Astrocyte (in vitro differentiated cells and primary cell): ENCODE measurements at places on chromosomes 11 and 22. TPM values are rescaled to one million over a fixed set of nuclear protein-coding genes. Genes with fewer than 3 reads are reported as not detected.

The MOGAT2 gene
- not detected in 2 replicates for total RNA-seq

The PTDSS2 gene
- 40.3 and 47.3 TPM in 2 replicates for total RNA-seq

The LRRC74B gene
- total RNA-seq = 0.19 TPM in 1 of 2 replicates, not detected in the other

The ROM1 gene
- total RNA-seq = 0.79 and 1.3 TPM in 2 replicates

The NAALAD2 gene
- 1.8 and 3.1 TPM in 2 replicates for total RNA-seq

The GLYATL1 gene
- 0.41 TPM in 1 of 2 replicates, not detected in the other for total RNA-seq

The NAP1L4 gene
- 129 and 153 TPM in 2 replicates for total RNA-seq

The NPAS4 gene
- 0.20 and 0.50 TPM in 2 replicates for total RNA-seq

The OR10D3 gene
- total RNA-seq = not detected in 2 replicates

The OR4A16 gene
- total RNA-seq = not detected in 2 replicates

The SCGB1A1 gene
- not detected in 2 replicates for total RNA-seq

The GRK3 gene
- total RNA-seq = 7.2 TPM in 2 replicates

The SLC22A9 gene
- not detected in 2 replicates for total RNA-seq

The MAFF gene
- 12.0 and 18.2 TPM in 2 replicates for total RNA-seq

The BACE1-AS gene
- 6.7 and 6.8 TPM in 2 replicates for total RNA-seq

The DBX1 gene
- not detected in 2 replicates for total RNA-seq

The TBX10 gene
- not detected in 2 replicates for total RNA-seq

The FXYD2 gene
- not detected in 2 replicates for total RNA-seq

The DGCR8 gene
- total RNA-seq = 28.1 and 29.0 TPM in 2 replicates

The ZNF215 gene
- total RNA-seq = 2.1 and 2.9 TPM in 2 replicates

The C11orf21 gene
- not detected in 2 replicates for total RNA-seq

The LRRC32 gene
- 24.4 and 43.7 TPM in 2 replicates for total RNA-seq

The SLC22A8 gene
- total RNA-seq = not detected in 2 replicates

The XKR3 gene
- total RNA-seq = not detected in 2 replicates

The SLC22A12 gene
- not detected in 2 replicates for total RNA-seq

The TIMP3 gene
- total RNA-seq = 145 and 158 TPM in 2 replicates

The RBFOX2 gene
- total RNA-seq = 169 and 177 TPM in 2 replicates

The MAPK8IP2 gene
- 4.7 and 5.9 TPM in 2 replicates for total RNA-seq

The ZNF70 gene
- 8.8 and 10.3 TPM in 2 replicates for total RNA-seq

The TMEM41B gene
- total RNA-seq = 43.6 and 43.8 TPM in 2 replicates

The APOA1 gene
- total RNA-seq = 3.9 and 6.0 TPM in 2 replicates

The PLA2G6 gene
- 9.7 and 10.0 TPM in 2 replicates for total RNA-seq

The BEST1 gene
- total RNA-seq = 0.60 and 0.66 TPM in 2 replicates

The HPS5 gene
- total RNA-seq = 22.6 and 28.0 TPM in 2 replicates

The CREBZF gene
- 28.6 and 31.0 TPM in 2 replicates for total RNA-seq
